Stimulated activated naive CD8-positive, alpha-beta T cell treated with anti-CD3 and anti-CD28 coated beads, Interleukin-15, Interleukin-2, amounts not matched to agents 100 U/mL and 50 U/mL, for 24 hours (primary cell): ENCODE measurements at places on chromosomes 5 and 9.

DNA sequence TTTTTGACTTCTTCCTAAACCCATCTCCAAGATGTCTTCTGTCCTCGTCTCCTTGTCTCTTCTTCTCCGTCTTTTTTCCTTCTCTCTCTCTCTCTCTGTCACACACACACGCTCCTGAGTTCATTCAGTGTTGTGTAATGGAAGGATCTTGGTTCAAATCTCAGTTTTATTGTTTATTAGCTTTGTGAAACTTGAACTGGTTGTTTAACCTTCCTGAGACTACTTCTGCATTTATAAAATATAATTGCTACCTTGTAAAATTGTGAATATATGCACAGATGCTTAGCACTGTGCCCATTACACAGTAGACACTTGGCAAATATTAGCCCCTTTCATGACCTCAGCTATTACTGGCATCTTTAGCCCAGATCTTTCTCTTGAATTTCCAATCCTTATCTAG lies 2.4 kb upstream of the NADK2 start:
- no peak for DNase-seq

GRCh38 chr9:121292801-121293241 lies 24.9 kb downstream of the GSN start:
- no peak for DNase-seq

DNA sequence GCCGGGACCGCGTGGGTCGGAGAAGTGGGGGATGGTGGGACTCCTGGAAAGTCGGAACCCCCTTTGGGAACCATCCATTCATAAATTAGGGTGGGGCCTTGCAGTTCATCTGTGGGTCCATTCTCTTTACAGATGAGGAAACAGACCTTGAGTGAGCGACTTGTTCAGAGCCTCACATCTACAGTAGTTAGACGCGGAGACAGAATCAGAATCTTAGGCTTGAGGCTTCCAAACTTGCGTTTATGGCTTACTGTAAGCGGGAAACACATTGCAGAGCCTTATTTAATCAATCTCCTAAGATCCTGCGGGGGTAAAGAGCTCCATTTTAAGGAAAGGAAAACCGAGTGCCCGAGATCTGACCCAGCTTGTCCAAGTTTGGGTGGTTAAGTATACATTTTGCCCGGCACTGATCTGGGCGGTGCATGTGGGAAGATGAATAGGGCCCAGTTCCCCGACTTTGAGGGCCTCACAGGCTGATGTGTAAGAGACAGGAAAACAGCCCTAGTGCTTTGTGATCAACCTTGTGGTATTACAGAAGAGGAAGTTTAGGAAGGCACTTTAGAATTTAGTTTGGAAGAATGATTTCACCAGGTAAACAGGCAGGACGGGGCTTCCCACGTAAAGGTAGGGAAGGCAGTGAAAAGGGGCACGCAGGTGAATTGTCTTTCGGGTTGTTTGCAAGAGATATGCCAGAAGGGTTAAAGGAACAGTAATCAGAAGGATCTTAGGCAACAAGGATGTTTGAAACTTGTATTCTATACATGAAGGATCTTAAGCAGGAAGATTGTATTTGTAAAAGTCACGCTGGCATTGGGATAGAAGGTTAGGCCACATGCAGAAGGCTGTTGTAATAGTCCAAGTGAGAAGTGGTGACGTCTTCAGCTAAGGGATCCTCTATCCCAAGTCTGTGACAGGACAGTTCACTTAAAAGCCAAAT lies 744 bp downstream of the TARS1 start:
- peak; percentile 39 for DNase-seq

DNA sequence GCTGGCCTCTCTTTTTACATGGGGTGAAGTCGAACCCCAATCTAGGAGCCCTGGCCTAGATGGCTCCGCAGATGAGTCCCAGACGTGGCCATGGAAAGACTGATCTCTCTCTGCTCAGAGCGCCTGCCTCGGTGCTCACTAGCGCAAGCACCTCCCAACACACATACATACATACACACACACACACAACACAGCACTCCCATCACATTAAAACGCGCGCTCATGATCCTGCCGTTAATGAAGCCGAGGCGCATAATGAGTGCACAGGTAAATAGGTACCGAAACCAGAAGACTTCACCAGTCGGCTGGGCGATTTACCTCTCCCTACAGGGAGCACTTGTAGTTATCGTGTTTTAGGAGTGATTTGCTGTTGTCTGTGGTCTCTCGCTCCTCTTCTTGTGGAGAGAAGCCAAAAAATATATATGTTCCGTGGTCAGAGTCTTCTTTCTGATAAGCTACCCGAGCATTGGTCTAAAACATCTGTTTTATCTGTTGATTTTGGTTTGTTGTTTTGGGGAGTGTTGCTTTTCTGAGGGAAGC lies 207.7 kb downstream of the MEF2C start:
- DNase-seq, result peak; percentile 8

DNA sequence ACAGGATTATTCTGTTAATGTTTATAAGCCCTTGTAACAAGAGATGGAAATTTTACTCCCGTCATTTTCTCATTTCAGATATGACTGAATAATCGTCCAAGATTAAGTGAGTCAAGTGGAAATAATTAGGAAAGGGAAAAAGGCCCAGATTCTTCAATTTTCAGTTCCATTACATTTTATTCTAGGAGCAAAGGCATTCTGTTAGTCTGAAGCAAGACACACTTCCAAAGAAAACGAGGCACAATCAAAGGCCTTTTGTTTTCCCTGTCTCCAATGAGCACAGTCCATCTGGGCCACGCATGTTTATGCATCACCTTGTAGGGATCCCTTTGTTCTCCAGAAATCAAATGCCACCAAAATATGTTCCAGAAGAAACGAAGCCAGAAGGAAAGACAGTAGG lies 382.9 kb upstream of the RFX3 start:
- no peak for DNase-seq

- no peak for DNase-seq
Observed at GRCh38 chr9:120977321-120977720, 50.7 kb upstream of the TRAF1 start.

GRCh38 chr9:130633336-130634190 lies 30.8 kb upstream of the PRDM12 start:
- DNase-seq, result no peak

- DNase-seq, result no peak
Observed at GRCh38 chr9:115234094-115234493, 116.1 kb upstream of the TNC start.
